Hematopoietic multipotent progenitor cell treated with erythropoietin and hydrocortisone succinate and interleukin-3 and kit ligand, for 4 days (in vitro differentiated cells): ENCODE measurements at places on chromosomes 7 and 10.

GRCh38 chr7:17320102-17320497 is 21.6 kb downstream of the AHR start:
- DNase-seq, result no peak

GRCh38 chr10:104472505-104472904 is 118.9 kb downstream of the CFAP58 start:
- DNase-seq, result no peak

DNA sequence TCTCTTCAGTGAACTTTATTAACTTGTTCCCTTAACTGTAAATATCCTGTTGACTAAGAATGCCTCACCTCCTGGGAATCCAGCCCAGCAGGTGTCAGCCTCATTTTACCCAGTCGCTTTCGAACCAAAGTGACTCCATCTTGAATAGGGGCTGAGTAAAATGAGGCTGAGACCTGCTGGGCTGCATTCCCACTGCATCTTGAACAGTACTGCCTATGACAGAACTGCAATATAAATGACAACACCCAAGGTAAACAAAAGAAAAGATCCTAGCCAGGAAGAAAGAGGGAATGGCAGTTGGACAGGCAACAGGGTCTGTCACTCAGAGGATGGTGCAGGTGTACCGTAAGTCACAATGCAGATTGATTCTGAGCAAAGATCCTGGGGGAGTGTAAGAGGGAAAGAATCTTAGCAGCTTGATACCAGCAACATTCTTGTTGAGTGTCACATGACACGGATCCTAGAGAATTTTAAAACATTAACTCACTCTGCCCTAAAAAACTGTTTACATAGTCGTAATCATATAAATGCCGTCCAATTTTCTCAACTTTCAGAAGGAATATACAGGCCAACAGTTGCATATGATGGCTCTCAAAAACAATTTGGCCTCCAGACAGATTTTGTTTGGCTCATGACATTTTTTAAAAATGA is 4.4 kb upstream of the FAM107B start:
- DNase-seq, result no peak

DNA sequence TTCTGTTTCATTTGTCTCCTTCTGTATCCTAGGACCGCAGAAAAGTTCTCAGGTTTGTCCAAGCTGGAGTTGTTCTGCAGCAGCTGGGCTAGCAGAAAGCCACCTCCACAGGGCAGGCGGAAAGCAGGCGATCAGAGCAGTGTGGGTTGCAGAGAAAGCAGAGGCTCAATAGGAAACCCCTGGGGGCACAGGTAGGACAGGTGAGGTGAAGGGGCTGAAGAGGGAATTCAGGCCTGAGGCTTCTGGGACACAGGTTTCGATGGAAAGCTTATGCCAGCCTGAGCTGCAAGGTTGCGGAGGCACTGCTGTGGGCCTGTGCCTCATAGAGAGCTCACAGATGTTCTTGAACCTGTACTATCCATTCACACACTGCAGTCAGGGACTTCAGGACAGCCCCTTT is 194.9 kb upstream of the TPK1 start:
- DNase-seq, result no peak

GRCh38 chr10:128993911-128994538 is 473.0 kb upstream of the MGMT start:
- no peak for DNase-seq

DNA sequence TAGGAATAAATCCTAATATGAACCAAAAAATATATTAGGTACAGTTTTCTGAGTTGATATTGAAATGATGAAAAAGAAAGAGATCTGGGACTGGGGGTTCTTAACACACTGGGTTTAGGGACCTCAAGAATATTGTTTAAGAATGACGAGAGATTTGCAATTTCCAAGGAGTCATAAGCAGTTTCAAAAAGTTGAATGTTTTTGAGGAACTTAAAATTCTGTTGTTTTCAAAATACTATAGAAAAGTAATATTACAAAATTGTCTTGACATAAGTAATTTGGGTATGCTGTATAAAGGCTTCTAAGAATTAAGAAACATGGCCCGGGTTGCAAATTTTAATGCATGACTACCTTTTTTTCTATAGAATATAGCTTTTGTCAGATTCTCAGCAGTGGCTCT is 88.1 kb downstream of the AUTS2 start:
- DNase-seq, result no peak

GRCh38 chr7:116395141-116395791 is 104.3 kb upstream of the CAV2 start:
- DNase-seq, result no peak

GRCh38 chr10:16689227-16689626 is 128.0 kb downstream of the RSU1 start:
- DNase-seq, result no peak

DNA sequence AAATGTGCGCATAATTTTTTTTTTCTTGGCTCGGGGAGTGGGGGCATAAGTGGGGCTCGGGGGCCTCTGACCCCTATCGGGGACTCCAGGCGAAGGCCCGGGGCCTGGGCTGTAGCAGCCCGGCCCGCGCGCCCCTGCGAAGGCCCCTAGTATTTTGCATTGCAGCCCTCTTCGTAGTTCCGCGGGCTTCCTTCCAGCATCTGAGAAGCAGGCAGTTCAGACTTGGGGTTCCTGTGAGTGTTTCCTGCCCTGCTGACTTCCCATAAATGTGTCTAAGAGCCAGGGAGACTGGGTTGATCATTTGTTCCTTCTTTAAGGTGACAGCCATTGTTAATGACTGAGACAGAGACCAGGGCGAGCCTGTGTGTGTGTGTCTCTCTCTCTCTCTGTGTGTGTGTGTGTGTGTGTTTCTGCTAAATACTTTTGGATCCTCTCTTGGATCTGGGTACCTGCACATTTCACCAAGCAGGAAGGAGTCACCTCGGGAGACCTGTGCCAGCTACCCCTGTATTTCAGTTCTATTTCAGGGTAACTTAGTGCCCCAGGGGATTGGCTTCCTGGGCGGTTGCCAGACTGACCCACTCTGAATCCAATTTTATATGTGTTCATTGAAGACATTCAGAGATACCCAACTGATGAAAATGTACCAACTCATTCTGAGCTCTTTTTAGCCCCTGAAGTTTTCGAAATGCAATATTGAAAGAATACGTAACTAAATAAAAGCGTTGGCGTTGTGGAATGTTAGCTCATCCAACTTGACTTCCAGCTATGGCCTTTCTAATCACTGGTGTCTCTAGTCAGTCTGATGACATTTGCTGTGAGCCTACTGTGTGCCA is 805 bp downstream of the MSRB2 start:
- DNase-seq, result peak; percentile 75

GRCh38 chr7:79862447-79863210 is 272.0 kb upstream of the GNAI1 start:
- no peak for DNase-seq

DNA sequence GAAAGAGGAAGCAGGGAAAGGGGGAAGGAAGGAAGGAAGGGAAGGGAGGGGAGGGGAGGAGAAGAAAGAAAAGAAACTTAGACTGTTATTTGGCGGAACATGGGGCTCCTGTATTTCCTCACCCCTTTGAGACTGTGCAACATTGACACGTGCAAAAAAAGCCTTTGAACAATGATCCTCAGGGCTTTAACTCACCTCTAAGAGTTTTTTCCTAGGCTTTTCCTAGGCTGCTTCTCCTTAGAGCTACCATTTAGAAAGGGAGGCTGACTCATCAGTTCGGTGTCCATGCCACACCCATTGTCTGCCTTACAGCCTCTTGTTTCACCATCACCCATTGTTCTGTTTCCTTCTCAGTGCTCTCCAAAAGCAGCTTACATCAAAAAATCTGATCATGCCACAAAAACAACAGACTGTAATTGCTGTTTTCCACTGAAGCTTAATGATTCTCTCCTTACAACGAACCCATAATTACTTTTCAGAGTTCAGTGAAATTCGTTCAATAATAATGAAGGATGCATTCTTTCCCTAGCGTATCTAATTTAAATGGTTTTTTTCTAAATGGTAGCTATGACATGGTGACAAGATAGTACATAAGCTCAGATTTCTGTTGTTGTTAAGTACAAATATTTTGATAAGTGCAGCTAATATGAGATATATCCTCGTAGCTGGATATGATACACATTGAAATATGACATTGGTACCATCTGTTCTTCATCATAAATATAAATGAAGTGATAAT is 90.8 kb downstream of the PRLHR start:
- peak; percentile 7 for DNase-seq

- DNase-seq, result no peak
Observed at GRCh38 chr7:111765751-111766643, 203.7 kb upstream of the IMMP2L start.

DNA sequence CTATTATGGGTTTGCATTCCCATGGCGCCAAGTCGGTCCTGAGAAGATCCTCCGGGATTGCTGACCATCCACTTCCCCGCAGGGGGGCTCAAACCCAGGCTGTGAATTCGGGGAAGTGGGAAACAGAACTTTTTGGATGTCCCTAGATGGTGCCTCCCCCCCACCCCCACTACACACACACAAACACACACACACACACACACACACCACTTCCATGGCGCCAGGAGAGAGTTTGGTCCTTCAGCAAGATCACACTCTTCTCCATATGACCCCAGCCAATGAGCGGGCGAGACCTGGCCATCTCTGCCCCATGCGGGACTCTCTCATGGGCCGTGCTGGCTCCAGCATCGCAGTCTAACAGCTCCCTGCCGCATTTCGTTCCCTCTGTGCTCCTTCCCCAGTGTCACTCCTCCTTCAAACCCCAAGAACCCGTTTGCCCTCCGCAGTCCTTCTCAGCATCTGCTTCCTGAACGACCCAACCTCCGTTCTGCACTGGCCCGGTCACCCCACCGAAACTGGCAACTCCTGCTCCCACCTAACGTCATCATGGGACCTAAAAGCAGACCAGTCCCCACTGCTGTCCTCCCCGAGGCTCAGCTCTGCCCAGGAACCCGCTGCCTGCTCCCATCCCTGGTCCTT is 32.1 kb upstream of the TNRC18 start:
- DNase-seq, result peak; percentile 82

DNA sequence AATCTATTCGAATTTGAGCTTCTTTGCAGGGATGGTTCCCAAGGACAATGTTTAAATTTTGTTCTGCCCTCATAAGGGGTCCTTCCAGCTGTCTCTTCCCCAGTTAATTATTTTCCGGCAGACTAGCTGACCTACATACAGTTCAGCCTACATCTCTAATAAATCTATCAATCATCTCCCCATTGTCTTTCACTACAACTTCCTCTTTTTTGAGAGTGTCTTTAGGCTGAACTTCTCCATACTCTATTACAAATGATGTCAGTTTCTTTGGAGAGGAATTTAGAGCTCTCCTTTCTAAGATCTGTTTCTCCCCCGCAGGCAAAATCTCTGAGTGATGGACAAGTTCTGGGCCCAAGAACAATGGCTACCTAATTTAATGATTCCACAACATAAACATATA is 122.2 kb downstream of the PCLO start:
- peak; percentile 8 for DNase-seq

DNA sequence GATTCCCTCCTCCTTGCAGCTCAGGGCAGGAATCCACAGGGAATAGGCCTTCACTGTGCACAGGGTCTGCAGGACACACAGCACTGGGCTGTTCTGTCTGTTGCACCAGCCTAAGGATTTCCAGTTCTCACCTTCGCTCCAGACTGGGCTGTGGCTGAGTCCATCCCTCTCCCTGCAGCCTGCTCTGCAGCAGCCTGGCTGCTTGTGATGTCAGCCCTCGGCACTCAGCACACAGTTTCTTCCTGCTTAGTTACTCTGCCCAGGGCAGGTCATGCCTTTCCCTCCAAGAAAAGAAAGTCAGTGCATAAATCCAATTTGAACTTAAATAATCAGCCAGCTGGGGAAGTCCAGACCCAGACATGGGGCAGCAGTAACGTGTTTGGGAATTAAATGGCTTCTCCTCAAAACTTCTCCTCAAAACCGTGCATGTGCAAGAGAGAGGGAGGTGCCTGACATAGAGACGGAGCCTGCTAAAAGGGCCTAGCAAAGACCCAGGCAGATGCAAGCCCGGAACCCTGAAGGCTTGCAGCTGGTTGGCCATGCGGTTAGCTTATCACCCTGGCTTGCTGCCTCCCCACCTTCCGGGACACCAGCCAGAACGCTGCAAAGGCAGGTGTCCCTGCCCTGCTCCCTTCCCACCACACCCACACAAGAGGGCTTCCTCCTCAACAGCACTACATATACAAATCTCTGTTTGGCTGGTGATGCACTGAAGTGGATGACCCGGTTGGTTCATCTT is 10.9 kb upstream of the GDF2 start:
- peak; percentile 79 for DNase-seq
